ENCODE measurements at places on chromosomes 11 and 22.

GRCh38 chr22:24554313-24555164, at the start of gene GUCD1:
GUCD1 (minus strand) TSS chr22:24555138; CDS start chr22:24554991, 147 bp downstream.
- DNase-seq = no peak
- H3K4me1 ChIP-seq = peaks cover 20% of the 10 kb centered on the region
- H3K4me3 ChIP-seq = peak within 1 kb of the TSS; percentile 97
- no peaks in the 10 kb centered on the region for H3K27me3 ChIP-seq
- H3K27ac ChIP-seq = peak within 1 kb of the TSS; percentile 95

- H3K4me1 ChIP-seq = peaks cover 25% of the 10 kb centered on the region
- no peak overlapping the region for H3K4me3 ChIP-seq
- H3K27me3 ChIP-seq = no peaks in the 10 kb centered on the region
- no peak for DNase-seq
These were observed 12.0 kb downstream of the KMT2A start for GRCh38 chr11:118448294-118448693.

- H3K4me3 ChIP-seq = no peak overlapping the region
- no peak for DNase-seq
- peaks cover 6% of the 10 kb centered on the region for H3K27me3 ChIP-seq
- no peaks in the 10 kb centered on the region for H3K36me3 ChIP-seq
- H3K4me1 ChIP-seq = no peaks in the 10 kb centered on the region
These were observed 48.2 kb upstream of the SMCO4 start for GRCh38 chr11:93591247-93591898.

GRCh38 chr11:34640050-34640923, 19.4 kb downstream of the EHF start:
- no peaks in the 10 kb centered on the region for H3K36me3 ChIP-seq
- H3K4me1 ChIP-seq = peaks cover 23% of the 10 kb centered on the region
- H3K27ac ChIP-seq = peak overlapping the region; percentile 76
- DNase-seq = no peak

Measured in Panc1 (cell line).